ENCODE measurements at places on chromosomes 4 and X.

GRCh38 chrX:49237060-49237459 is 1.8 kb downstream of the CCDC22 start:
- no peak for DNase-seq

DNA sequence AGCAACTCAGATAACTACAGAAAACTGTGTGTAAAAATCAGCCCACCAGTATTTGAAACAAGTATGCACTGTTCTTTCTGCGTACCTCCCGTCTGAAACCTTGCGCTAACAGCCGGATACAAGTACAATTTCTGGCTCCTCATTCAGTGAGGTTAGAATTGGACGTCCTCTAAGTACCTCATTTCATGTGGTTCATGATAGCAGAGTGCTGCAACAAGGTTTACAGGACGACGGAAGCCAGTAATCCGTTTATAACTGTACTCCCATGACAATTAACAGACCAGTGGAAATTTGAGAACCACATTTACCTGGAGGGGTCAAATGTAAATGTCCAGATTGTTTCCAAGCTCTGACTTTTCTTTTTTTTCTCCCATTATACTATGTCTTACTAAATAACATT is 52.9 kb upstream of the TENM3 start:
- DNase-seq: no peak

- no peak for DNase-seq
Observed at GRCh38 chr4:128639541-128640270, 169.8 kb upstream of the JADE1 start.

DNA sequence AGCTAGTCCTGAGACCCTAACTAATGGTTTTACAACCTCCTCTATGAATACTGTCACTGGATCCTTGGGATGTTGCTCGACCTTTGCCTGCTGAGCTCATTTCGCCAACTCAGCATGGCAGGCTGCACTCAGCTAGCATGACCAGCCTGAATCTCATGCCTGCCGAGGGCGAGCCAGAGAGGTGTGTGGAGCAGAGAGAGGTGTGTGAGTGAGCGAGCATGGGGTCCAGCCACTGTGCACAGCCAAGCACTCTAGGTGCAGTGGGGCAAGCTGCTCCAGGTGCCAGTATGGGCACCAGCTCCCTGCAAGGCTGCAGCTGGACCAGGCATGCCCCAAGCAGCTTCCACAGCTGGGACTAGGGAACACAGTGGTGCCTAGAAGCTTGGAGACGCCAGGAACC is 410.9 kb downstream of the PCDH10 start:
- DNase-seq: no peak

DNA sequence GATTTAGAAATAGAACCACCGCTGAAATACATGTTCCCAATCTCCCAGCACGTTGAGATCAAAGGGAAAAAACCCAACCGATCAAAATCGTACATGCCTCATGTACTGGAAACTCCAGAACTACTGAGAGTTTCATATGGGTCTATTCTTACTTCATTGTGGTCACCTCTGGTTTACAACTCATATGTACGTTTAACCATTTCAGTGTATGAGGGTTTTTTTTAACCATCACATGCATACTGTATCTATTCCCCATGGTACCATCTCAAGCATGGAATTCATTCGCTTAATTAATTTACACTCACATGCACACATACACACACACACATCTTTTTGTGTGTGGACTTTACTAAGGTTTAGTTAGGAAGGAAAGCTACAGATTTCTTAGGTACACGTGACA is 46.0 kb upstream of the CLNK start:
- no peak for DNase-seq

DNA sequence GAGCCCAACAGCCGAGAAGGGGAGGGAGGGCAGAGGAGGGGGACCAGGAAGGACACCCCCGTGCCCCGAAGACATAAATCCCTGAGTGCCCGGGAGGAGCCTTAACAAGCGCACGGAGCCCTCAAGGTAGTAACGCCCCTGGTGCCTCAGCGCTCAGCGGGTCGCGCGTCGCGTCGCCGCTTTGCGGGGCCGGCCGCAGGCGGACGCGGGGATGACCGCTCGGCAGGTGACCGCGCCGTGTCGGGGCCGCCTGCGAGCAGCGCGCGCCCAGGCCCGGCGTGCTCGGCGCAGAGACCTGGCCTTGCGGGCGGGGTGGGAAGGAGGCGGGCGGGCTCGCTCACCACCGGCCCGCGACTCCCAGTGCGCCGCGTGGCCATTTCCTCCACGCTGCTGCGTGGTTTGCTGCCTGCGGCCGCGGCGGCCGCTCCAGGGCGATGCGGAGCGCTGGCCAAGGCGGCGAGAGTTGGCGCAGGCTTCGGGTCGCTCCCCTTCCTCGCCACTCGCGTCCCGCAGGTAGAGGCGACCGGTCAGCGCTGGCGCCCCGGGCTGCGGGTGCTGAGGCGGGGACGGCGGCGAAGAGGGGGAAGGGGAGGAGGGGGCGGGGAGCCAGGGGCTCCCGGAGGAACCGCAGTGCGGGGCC is 632 bp downstream of the CCSER1 start:
- DNase-seq: peak; percentile 80

DNA sequence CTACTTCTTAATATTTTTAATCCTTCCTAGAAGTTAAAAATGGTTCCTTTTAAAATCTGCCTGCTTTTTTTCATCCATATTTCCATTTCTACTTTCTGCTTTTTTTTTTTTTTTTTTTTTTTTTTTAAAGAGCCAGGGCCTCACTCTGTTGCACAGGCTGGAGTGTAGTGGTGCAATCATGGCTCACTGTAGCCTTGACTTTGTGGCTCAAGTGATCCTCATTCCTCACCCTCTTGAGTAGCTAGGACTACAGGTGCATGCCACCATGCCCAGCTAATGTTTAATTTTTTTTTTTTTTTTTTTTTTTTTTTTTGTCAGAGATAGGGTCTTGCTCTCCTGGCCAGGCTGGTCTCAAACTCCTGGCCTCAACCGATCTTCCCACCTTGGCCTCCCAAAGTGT is 39.7 kb downstream of the MND1 start:
- no peak for DNase-seq

- no peak for DNase-seq
Observed at GRCh38 chr4:140497747-140498636, at the start of gene MGAT4D. TSS of gene MGAT4D (minus strand) at chr4:140498293. CDS start at chr4:140498222, 71 bp downstream.

- peak; percentile 72 for DNase-seq
Observed at GRCh38 chr4:4386296-4386735, 586 bp upstream of the NSG1 start.

DNA sequence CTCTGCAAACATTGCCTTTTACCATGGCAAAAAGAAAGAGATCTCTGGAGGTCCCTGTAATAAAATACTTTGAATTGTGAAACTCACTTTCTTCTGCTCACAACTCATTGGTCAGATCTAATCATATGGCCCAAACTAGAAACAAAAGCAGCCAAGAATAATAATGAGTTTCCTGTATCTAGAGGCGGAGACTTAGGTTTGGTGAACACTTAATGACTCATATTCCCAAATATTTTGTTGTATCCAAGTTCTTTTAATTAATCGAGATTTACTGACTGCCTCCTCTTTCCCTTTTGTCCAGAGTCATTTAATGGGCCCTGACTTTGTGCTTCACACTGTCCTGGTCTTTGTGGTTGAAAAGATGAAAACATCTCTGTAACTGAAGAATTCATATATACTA is 190.6 kb downstream of the CCSER1 start:
- DNase-seq: no peak

GRCh38 chrX:22105231-22105630 is 73.1 kb downstream of the PHEX start:
- DNase-seq: no peak

- DNase-seq: no peak
Observed at GRCh38 chrX:109704563-109704962, 28.5 kb downstream of the ACSL4 start.

GRCh38 chr4:138910914-138911336 is 104.7 kb upstream of the NOCT start:
- DNase-seq: peak; percentile 96

GRCh38 chr4:9969526-9970398 is 51.5 kb downstream of the SLC2A9 start:
- no peak for DNase-seq

GRCh38 chr4:163673848-163674697 is 179.6 kb downstream of the TMA16 start:
- no peak for DNase-seq

GRCh38 chrX:126557151-126557550 is 4.5 kb upstream of the DCAF12L1 start:
- DNase-seq: no peak

DNA sequence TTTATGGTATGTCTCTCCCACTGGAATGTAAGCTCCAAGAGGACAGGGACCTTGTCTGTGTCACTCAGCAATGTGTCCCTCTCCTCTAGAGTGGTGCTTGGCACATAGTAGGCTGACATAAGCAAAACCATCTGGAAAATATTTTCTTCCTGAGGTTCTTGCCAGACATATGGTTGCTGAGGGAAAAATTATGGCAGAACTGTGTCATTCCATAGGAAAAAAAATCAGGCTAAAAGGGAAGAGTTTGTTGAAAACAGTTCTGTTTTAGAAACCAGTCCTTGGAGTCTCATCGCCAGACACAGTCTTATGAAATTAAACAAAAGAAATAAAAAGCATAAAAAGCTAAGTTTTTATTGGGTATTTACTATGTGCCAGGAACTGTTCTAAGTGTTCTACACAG is 60.9 kb downstream of the RTL9 start:
- DNase-seq: no peak

DNA sequence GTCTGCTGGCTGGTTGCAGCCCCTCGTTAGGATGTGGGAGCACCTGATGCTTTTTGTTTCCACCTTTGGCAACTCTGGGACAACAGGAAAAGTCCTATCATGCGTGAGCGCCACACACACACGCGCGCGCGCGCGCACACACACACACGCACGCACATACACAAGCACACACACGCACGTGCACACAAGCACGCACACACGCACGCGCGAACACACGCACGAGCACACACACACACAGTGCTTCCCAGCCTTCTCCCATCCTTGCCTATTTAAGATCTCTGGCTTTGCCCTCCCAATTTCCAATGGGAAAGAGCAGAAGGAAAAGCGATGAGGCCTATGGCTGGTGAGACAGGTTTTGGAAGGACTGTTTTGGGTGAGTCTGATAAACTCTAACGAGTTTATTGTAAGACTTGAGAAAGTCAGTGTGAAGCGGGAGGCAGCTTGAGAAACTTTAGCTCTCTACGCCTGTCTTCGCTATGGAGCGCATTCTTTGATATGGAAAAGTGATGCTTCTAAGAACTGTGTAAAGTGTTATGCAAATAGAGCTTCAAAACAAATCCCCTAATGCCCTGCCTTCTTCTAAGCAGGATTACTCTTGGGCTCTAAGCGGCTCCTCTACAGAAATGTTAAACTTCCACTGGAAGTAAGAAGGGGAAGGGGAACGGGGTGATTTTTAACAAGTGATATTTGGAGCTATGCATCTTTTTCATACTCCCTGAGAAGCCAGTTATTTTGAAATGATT is 11.8 kb downstream of the SUPT20HL1 start:
- DNase-seq: no peak

GRCh38 chrX:3448563-3448962 is 102.1 kb upstream of the MXRA5 start:
- no peak for DNase-seq

DNA sequence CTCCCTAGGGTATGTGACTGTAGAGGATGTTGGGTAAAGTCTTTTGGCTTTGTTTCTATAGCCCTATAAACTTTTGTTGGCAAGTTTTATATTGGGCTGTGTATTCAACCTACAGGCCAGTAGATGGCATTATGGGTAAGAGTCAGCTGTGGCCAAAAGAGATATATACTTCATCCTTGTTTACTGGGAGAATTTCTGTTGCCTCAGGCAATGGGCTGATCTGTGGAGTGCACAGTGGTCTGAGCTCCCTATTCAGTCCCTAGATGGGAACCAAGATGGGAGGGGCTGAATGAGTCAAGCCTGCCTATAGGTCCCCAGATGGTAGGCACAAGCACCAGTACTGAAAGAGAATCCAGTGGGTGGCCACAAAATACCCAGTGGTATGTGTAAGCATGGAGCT is 580.6 kb downstream of the EPHA5 start:
- DNase-seq: peak; percentile 6

DNA sequence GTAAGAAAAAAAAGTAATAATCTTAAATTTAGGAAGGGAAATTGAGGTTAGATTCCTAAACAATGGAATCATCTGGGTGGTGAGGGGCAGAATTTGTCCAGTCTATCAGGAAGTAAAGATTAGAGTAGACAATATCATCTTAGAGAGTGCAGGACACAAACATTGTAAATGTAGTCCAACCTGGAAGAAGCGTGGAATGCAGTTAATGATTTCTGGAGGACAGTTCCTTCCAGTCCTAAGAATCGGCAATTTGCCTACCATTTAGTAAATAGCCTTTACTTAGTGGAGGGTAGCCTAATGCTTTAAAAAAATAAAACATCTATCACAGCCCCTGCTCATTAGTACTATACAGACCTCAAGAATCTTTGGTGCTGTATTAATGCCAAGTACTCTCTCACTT is 147.5 kb upstream of the TTC29 start:
- DNase-seq: no peak

- DNase-seq: no peak
Observed at GRCh38 chr4:112647785-112648184, 10.8 kb downstream of the LARP7 start.

DNA sequence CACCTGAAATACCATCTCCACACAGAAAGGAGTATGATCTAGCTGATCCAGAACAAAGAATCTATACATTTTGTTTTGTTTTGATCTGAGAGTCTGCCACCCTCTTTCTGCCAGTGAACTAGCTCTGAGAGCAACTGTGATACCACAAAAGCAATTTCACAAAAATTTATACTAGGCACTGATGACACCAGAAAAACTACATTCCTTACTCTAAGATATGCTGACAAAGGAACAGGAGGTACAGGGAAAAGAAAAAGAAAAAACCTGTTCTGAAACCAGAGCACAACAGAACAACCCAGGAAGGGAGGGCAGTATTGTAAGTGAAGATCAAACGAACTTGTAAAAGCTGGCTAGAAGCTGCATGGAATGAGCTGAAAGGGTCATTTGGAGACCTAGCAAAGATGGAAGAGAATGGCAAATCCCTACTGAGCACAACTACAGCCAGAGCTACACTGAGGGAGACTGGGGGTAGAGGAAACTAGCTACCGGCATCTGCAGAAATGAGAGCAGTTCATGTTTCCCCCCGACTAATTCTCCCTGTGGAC is 31.9 kb downstream of the AMOT start:
- DNase-seq: no peak

DNA sequence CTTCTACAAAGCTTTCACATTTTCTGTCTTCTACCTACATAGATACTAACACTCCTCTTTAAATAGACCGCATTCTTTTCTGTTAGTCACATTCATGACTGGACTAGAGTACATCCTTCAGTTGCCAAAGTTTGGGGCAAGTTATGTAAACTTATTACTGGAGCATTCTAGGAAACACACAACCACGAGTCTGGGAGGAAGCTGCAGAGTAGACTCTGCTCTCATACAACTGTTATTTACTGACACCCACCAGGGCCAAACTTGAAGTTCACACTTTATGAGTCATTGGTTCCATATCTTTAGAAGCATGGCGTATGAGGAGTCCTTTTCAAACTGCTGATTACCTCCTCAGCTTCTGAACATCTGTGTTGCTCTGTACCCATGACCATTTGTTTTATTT is 87.0 kb downstream of the RNF150 start:
- no peak for DNase-seq

DNA sequence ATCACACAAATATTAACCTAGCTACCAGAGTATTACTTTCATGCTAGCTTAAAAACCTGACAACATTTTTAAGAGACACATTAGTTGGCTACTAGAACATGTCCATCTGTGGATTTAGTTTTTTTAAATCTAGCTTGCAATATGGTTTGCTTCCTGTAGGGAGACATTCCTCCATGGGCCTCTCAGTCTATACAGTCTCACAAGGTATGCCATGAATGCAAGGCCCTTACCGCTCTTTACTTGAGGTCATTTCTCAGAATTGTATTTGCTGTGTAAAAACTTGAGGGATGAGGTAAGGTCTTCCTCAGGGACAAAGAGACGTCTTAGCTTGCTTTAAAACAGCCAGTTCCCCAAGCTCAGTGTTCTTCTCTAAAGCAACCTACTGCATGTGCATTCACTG is 26.9 kb downstream of the UBA6 start:
- DNase-seq: no peak
